ENCODE measurements at places on chromosomes 4 and X.

DNA sequence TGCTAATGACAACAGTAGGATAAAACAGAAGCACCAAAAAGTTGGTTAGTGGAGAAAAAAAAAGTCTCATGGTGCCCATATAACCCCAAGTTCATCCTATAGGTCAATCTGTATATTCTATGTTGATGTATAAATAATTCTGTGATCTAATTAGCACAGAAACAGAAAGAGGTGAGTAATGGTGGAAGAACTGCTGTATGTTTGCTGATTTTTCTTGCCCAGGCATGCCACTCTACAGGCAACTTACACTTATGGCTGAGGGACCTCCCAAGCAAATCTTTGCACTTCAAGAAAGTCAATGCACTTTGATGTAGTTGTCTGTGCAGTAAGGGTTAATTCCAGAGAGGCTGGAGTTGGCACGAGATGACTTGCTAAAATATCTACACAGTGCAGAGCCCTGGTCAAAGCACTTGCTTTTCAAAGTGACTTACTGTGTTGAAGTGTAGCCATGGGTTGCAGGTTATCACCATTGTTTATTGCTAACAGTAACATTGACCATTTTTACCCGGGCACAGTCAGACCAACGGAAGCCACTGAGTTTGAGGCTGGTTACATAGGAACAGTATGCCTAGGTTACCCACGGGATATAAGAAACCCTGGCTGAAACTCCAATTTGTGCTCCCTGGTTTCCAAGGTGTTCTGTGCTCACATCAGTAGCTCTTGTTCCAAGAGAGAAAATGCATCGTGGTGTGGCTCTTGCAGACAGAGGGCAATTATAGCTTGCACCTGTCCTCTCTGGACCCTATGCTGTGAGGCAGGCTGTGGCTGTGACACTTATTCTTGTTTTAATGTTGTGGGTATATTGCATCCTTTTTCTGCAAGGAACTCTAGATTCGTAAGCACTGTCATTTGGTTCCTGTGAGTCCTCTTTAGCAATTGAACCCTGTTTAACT lies 141.3 kb upstream of the FTHL17 start:
- DNase-seq: no peak

GRCh38 chr4:8023696-8024033 lies 84.0 kb upstream of the AFAP1 start:
- DNase-seq: no peak

DNA sequence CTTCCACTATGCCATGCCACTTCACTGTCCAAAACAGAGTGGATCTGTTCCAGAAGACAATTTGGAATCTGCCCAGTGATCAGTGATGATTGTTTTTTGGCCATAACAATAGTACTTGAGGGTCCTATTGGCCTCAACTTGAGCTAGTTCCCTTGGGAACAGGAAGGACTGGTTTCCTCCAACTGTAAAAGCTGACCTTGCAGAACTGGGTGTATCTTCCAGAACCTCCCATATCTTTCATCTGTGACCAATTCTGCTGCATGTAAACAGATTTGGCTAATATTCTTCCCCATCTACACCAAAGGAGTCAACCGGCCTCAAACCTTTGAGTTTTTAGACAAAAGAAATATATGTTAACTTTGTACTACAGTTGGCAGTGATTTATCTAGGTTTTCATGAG lies 165.1 kb upstream of the TRPC5 start:
- DNase-seq: no peak

- no peak for DNase-seq
Measured at GRCh38 chr4:10333942-10334341, 123.3 kb downstream of the ZNF518B start.

- DNase-seq: no peak
Measured at GRCh38 chr4:157751631-157752030, 421.2 kb downstream of the GASK1B start.

DNA sequence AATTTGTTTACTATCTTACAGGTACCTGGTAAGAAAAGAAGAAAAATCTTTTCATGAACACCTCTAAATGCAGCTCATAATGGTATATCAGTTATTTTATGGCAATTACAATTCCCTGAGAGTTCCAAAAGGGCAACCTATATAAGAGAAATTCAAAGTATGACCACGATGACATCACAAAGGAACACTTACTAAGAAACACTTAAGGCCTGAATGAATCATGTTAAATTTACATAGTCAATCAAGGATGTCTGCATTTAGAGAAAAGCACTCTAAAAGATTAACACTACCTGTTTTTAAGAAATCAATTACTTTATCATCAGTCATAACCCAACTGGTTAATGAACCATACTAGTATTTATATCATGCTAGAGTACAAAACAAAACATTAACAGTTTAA lies 63.9 kb downstream of the LCORL start:
- DNase-seq: no peak

GRCh38 chr4:7153711-7154110 lies 38.6 kb upstream of the SORCS2 start:
- no peak for DNase-seq

GRCh38 chrX:150692831-150693724 lies at the start of gene MTMR1:
Gene MTMR1, plus strand, starts transcription at chrX:150693396. Its CDS starts 135 bp downstream, at chrX:150693531.
- DNase-seq: no peak

GRCh38 chr4:187550256-187550950 lies 445.2 kb upstream of the ZFP42 start:
- DNase-seq: no peak

DNA sequence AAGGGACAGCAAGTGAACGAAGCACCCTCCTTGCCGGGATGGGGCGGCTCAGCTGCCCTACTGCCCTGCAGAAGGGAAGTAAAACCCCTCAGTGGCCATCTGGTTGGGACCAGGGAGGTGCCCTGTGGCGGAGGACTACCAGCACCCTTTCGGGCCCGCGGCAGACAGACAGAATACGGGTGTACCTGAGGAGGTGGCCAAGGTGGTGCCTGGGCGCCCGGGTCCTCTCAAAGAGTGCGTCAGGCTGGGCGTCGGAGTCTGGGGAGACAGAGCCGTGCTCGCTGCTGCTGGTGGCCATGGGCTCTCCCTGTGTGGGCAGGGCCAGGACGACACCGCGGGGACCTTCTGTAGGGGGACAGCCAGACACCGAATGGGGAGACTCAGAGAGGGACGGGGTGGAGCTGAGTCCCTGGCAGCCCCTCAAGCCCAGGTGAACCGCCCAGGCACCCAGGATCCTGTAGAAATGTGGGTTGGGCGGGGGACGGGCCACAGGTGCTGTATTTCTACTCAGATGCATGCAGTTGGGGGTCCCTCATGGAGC lies 29.7 kb downstream of the PDHA1 start:
- no peak for DNase-seq

- DNase-seq: peak; percentile 46
Measured at GRCh38 chr4:108466936-108467902, 153.2 kb upstream of the RPL34 start.

- DNase-seq: no peak
Measured at GRCh38 chrX:19225909-19226308, 103.6 kb upstream of the ADGRG2 start.

- DNase-seq: no peak
Measured at GRCh38 chrX:129992181-129992580, 9.7 kb downstream of the BCORL1 start.

GRCh38 chrX:9847071-9847470 lies 60.8 kb downstream of the SHROOM2 start:
- peak; percentile 14 for DNase-seq

GRCh38 chrX:47749185-47749967 lies 87.3 kb upstream of the ZNF81 start:
- no peak for DNase-seq

DNA sequence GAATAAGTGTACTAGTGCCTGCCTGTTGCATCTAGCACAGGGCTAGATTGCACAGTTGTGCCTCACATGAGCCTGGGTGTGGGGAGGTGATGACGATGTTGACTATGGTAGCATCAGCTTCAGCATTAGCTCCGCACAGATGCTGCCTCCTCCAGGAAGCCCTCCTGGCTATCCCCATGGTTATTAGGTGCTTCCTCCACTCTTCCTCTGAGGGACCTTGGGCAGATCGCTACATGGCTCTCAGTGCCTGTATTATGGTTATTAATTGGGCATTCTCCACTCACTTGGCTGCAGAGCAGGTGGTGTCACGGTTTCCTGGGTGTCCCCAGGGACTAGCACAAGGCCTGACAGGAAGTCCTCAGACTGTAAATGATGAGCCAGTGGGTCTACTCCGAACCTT lies 325.6 kb downstream of the ARHGAP10 start:
- no peak for DNase-seq

GRCh38 chrX:64205441-64205734 lies at the start of gene AMER1:
Gene AMER1, minus strand, starts transcription at chrX:64205708. Its CDS starts 12,422 bp downstream, at chrX:64193286.
- peak; percentile 24 for DNase-seq

GRCh38 chr4:13750594-13750993 lies 123.1 kb upstream of the BOD1L1 start:
- no peak for DNase-seq

- no peak for DNase-seq
Measured at GRCh38 chr4:71260544-71260943, 78.3 kb upstream of the SLC4A4 start.

DNA sequence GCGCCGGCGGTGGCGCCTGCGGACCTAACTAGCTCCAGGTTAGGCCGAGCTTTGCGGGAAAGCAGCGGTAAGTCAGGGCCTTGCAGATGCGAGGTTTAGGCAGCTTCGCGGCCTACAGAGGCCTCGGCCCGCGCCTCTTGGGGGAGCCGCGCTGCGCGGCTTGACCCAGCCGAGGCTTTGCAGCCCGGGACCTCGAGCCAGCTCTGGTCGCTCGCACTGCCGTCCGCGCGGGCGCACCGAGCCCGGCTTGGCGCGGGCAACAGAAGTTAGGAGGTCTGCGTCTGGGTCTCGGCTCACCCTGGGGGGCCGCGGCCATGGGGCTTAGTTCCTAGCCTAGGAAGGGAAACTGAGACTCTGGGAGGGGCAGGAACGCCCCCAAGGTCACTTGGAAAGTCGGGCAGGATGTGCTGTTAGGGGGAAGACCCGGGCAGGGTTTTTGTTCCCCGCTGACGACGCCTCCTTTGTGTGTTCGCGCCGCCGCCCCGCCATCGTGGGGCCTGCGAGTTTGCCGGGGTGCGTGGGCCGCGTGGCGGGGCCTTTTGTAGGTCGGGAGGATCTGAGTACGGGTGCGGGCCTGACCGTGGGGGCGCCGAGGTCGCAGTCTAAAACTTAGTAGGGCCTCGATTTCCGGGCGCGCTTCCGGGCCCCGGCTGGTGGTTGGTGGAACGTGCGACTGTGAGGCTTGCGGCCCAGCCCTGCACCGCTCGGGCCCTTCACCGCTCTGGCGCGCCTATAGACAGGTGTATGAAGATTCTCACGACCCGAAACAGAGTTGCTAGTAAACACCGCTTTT lies 482 bp downstream of the RNF4 start:
- no peak for DNase-seq

GRCh38 chr4:112485930-112486329 lies 30.1 kb downstream of the NEUROG2 start:
- no peak for DNase-seq

GRCh38 chrX:82757614-82758013 lies 750.5 kb upstream of the POU3F4 start:
- no peak for DNase-seq

- no peak for DNase-seq
Measured at GRCh38 chr4:1026115-1026514, 14.7 kb downstream of the FGFRL1 start.

DNA sequence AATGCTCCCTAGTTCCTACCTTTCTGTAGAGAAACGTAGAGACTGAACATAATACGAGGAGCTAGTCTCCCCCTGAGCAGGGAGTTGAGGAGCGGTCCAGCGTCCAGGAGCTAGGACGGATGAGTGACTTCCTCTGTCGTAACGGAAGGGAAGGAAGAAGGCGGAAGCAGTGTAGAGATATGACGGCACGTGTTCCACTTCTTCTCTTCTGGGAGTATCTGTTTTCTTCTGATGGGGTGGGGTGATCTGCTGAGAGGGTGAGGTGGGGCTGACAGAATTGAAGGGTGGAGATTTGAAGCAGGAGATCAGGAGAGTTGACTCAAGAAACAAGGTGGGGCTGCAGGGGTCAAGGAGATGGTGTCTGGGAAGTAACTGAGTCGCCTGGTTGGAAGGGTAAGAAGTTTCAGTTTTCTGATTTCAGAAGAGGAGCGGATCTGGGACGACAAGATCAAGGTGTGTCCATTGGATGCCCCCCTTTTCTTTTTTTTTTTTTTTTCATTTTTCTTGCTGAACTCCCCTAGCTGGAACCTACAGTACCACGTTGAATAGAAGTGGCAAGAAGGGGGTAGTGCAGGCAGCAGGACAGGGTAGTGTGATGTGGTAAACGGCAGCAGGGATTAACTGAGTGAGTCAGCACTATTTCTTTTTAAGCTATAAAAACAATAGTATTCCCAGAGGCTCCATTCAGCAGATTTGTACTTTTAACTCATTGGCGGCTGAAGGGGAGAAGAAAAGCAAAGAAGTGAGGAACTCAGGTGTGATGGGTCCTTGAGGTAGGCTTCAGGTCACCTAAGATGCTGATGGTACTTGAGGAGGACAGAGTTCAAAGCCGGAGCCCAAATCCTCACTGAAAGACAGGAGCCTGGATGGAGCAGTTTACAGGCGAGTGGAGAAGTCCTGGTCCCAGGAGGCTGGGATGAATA lies 50.8 kb upstream of the SETD7 start:
- DNase-seq: no peak

DNA sequence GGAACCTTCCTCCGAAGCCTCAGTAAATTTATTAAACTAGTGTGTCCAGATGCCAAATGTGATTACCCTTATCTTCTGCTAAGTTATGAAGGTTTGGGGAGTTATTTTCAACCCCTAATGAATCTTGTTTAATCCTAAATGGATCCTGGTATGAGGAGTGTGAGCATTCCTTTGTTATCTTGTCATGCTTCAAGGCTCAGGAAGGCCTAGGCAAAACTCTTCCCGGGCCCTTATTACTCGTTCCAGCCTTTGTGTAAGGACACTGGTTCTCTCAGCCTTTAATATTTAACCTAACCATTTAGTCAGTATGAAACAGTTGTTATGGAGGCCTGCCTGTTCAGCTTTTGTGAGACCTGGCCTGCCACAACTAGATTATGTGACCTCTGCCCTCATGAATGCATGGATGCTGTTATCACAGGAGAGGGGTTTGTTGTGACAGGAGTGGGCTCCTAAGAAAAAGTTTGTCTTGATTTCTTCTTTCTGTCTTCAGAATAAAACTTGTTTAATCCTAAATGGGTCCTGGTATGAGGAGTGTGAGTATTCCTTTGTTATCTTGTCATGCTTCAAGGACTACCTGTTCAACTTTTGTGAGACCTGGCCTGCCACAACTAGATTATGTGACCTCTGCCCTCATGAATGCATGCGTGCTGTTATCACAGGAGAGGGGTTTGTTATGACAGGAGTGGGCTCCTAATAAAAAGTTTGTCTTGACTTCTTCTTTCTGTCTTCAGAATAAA lies 181.7 kb downstream of the SLC39A8 start:
- no peak for DNase-seq

GRCh38 chr4:113083346-113083745 lies 33.9 kb downstream of the ANK2 start:
- no peak for DNase-seq

DNA sequence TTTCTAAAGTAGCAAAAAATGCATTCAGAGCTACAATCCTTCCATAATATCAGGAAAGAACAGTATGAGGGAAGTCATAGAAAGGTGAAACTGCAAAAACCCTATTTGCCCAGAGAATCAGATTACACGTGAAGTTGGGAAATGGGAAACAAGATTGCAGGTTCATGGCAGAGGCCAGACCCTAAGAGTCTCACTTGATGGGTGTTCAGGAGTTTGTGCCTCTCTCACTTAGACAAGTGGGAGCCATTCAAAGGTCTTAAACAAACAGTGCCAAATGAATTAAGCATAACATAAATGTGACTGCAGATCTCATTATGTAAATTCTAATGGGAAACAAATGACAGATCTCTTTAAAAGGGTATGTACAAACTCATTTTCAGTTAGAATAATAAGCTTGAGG lies 91.6 kb downstream of the ARAP2 start:
- DNase-seq: no peak

GRCh38 chrX:39464253-39464652 lies 633.5 kb downstream of the BCOR start:
- no peak for DNase-seq

Measured in AG09309 (cell line).